HCT116 (cell line): ENCODE measurements at places on chromosomes 11 and 22. TPM values are rescaled to one million over a fixed set of nuclear protein-coding genes. Genes with fewer than 3 reads are reported as not detected.

Gene FADS2
- total RNA-seq: 17.1 TPM

Gene C11orf16
- total RNA-seq: not detected

Gene EXPH5
- total RNA-seq: 18.3 TPM

GRCh38 chr11:41267451-41267850 lies 192.0 kb downstream of the LRRC4C start:
- H3K4me3 ChIP-seq: no peak overlapping the region
- H3K27me3 ChIP-seq: no peaks in the 10 kb centered on the region
- no peak for DNase-seq
- no peaks in the 10 kb centered on the region for H3K36me3 ChIP-seq
- H3K4me1 ChIP-seq: no peaks in the 10 kb centered on the region
- H3K27ac ChIP-seq: no peak overlapping the region

DNA sequence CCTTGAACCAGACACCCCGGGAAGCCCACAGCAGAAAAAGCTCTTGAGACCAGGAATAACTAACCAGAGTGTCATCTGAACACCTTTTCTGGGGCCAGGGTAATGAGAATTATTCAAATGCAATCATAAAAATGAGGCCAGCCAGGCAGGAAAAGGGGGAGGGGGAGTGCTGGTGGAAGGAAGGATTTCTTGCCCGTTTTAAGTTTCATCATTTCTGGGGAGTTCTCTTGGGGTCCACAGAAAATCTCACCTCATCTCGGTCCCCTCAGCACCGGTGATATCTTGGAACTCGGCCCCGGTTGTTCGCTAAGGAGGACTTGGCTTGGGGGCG lies 495 bp upstream of the PKNOX2 start:
- no peak overlapping the region for H3K4me3 ChIP-seq
- H3K4me1 ChIP-seq: no peaks in the 10 kb centered on the region
- no peak for DNase-seq

GRCh38 chr11:46235777-46236688 lies 41.4 kb upstream of the CREB3L1 start:
- H3K36me3 ChIP-seq: no peaks in the 10 kb centered on the region
- H3K4me3 ChIP-seq: no peak overlapping the region
- peak overlapping the region; percentile 70; the same call in 1 of the 2 replicates for H3K27ac ChIP-seq
- H3K4me1 ChIP-seq: peaks cover 23% of the 10 kb centered on the region
- H3K27me3 ChIP-seq: no peaks in the 10 kb centered on the region

DNA sequence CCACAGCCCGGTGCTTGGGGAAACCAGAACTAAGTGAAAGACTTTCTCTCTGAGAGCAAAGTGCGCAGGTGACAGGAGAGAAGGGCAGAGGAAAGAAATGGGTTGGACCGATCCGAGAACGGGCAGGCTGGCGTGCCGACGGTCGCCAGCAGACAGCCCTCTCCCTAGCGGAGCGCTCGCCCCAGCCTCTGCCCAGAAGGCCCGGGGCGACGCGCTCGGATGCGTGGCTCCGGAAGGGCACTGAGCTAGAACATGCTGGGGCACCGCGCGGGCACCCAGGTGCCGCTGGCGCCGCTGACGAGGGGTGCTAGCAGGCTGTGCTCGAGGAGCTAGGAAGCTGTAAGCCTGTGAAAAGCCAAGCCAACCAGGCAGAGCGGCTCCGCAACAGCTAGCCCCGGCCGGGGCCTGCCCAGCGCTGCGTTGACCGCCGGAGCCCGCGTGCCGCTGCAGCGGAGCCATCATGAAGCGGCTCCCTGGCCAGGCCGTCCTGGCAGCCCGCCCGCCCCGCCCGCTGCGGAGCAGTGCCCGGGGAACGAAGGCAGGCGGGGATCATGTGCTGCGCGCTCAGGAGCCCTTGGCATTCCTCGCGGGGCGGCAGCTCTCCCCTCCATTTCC lies 22.1 kb upstream of the RRAS2 start:
- peaks cover 21% of the 10 kb centered on the region; the same call in 1 of the 2 replicates for H3K4me1 ChIP-seq
- H3K4me3 ChIP-seq: peak overlapping the region; percentile 51

GRCh38 chr11:61967924-61968757 lies 707 bp upstream of the FTH1 start:
- H3K4me1 ChIP-seq: peaks cover 79% of the 10 kb centered on the region
- no peaks in the 10 kb centered on the region for H3K27me3 ChIP-seq
- peak overlapping the region; percentile 73 for H3K4me3 ChIP-seq
- no peak for DNase-seq

GRCh38 chr11:116774661-116775060 lies 1.9 kb upstream of the BUD13 start:
- no peak for DNase-seq
- H3K36me3 ChIP-seq: peaks cover 10% of the 10 kb centered on the region; the same call in 1 of the 2 replicates
- 0 out of 2 replicates have a peak overlapping the region, but pooled peaks have one; percentile 16 for H3K27ac ChIP-seq
- no peak overlapping the region for H3K4me3 ChIP-seq
- H3K27me3 ChIP-seq: no peaks in the 10 kb centered on the region

GRCh38 chr11:79414041-79414440 lies 26.8 kb downstream of the TENM4 start:
- H3K27me3 ChIP-seq: no peaks in the 10 kb centered on the region
- peaks cover 3% of the 10 kb centered on the region; the same call in 1 of the 2 replicates for H3K4me1 ChIP-seq
- H3K36me3 ChIP-seq: no peaks in the 10 kb centered on the region
- H3K4me3 ChIP-seq: no peak overlapping the region
- no peak for DNase-seq

DNA sequence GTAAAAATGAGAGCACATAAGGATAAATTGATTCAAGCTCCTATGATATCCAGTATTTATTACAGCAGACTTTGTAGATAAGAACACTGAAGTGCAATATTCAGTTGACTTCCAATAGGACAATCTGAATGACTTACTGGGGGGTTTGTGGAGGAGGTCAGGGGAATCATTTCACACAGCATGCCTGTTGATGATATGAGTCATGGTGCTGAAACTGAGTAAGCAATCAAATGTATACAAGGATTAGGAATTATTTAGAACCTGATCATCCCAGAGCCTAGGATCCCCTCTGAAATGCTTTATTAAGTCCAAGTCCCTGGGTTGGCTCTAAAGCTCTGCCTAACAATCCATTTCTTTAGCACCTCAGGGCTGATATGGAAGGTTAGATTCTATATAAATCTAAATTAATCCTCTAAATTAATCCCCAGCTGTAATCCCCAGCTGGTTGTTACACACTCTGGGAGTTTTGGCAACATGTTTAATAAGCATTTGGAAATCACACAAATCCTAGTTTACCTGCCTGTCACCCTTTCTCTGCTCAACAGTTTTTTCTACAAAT lies 326.4 kb downstream of the GUCY1A2 start:
- no peak overlapping the region for H3K27ac ChIP-seq
- DNase-seq: no peak
- peaks cover 11% of the 10 kb centered on the region for H3K27me3 ChIP-seq
- no peaks in the 10 kb centered on the region for H3K36me3 ChIP-seq

GRCh38 chr11:12835286-12835685 lies 161.1 kb downstream of the TEAD1 start:
- H3K4me3 ChIP-seq: no peak overlapping the region
- H3K36me3 ChIP-seq: no peaks in the 10 kb centered on the region
- no peaks in the 10 kb centered on the region for H3K27me3 ChIP-seq
- no peak for DNase-seq
- H3K4me1 ChIP-seq: no peaks in the 10 kb centered on the region

DNA sequence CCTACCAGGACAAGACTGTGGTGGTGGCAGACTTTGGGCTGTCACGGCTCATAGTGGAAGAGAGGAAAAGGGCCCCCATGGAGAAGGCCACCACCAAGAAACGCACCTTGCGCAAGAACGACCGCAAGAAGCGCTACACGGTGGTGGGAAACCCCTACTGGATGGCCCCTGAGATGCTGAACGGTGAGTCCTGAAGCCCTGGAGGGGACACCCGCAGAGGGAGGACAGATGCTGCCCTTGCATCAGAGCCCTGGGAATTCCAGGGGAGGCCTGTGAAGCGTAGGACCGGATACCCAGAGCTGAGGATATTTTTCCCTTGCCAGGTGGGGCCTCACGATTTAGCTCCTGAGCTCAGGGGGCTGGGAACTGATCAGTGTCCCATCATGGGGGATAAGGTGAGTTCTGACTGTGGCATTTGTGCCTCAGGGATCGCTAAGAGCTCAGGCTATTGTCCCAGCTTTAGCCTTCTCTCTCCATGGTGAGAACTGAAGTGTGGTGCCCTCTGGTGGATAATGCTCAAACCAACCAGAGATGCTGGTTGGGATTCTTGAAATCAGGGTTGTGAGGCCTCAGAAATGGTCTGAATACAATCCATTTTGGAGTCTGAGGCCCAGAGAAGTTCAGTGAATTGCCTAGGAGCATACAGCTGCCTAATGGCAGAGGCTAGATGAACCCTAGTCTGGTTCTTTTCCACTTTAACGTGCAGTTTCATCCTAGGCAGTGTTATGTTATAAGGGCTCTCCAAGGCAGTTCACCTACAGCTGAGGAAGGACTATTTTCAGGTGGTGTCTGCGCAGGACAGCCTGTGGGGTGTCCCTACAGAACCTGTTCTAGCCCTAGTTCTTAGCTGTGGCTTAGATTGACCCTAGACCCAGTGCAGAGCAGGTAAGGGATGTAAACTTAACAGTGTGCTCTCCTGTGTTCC lies 19.5 kb downstream of the PIK3IP1 start:
- peak; percentile 32 for DNase-seq
- peaks cover 11% of the 10 kb centered on the region for H3K36me3 ChIP-seq
- 0 out of 2 replicates have a peak overlapping the region, but pooled peaks have one; percentile 22 for H3K27ac ChIP-seq
- H3K4me3 ChIP-seq: no peak overlapping the region
- no peaks in the 10 kb centered on the region for H3K27me3 ChIP-seq
- H3K4me1 ChIP-seq: no peaks in the 10 kb centered on the region

DNA sequence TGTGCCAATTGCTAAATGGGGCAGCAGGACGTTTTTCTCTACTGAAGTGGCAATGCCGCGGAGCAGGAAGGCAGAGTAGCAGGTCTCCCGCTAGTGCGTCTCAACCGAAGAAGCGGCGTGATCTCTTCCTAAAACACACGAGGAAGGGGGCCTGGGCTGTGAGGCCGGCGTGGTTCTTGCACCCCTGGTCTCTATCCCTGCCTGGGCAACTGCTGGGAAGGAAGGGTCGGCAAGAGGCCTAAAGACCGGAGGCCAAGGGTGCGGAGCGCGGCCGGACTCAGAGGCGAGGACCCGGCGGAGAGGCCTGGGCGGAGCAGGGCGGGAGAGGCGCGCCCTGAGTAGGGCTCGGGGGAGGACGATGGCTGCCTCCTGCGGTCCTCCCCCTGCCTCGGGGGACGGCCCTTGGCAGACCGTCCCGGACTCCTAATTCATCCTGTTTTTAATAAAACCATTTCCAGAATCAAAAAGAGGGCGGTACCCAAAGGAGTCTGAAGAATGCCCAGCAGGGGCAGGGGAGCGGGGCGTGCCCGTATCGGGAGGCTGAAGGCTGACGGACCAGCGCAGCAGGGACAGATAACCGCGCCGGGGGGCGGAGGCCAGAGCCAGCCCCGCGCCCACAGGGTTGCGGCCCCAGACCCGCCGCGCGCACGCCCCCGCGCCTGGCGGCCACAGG lies 572 bp upstream of the APLP2 start:
- H3K4me1 ChIP-seq: peaks cover 13% of the 10 kb centered on the region; the same call in 1 of the 2 replicates
- no peaks in the 10 kb centered on the region for H3K27me3 ChIP-seq
- peak; percentile 35 for DNase-seq
- no peaks in the 10 kb centered on the region for H3K36me3 ChIP-seq
- peak overlapping the region; percentile 60 for H3K27ac ChIP-seq
- peak overlapping the region; percentile 46 for H3K4me3 ChIP-seq

- no peak overlapping the region for H3K4me3 ChIP-seq
- no peak for DNase-seq
- H3K27ac ChIP-seq: no peak overlapping the region
- H3K27me3 ChIP-seq: no peaks in the 10 kb centered on the region; the same call in 1 of the 2 replicates
Observed at GRCh38 chr11:126756421-126756820, 244.1 kb downstream of the KIRREL3 start.

DNA sequence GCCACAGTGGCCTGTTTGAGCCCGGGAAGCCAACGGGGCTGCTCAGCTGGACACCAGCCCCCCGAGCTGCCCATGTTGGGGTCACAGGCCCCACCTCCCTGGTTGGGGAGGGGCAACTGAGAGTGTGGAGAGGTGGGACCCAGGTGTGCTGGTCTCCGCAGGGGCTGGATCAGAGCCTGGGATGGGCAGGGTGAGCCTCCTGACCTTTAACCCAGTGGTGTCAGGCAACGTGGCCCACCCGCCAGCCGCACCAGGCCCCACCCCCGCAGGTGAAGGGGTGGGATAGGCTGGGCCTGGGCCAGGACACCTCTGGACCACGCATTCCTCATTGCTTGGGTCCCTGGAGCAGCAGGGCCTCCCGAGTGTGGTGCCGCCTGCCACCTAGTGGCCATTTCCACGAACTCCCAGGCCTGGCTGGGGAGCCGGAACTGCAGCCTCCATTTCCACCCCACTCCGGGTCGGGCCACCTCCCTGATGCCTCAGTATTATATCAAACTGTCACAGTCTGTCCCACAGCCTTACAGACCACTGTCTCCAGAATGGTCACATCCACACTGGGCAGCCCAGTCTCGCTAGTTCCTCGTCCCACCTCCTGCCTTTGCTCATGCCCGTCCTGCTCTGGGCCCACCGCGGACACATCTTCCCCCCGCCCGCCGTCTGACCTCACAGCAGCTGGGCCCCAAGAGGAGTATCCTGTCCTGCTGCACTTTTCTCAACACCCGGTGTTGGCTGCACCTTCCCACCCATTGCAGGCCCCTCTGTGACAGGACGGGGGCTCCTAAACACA lies 13.3 kb upstream of the PPP6R3 start:
- no peaks in the 10 kb centered on the region for H3K27me3 ChIP-seq
- H3K27ac ChIP-seq: no peak overlapping the region
- peak; percentile 35 for DNase-seq
- H3K4me1 ChIP-seq: no peaks in the 10 kb centered on the region
- H3K36me3 ChIP-seq: peaks cover 5% of the 10 kb centered on the region

DNA sequence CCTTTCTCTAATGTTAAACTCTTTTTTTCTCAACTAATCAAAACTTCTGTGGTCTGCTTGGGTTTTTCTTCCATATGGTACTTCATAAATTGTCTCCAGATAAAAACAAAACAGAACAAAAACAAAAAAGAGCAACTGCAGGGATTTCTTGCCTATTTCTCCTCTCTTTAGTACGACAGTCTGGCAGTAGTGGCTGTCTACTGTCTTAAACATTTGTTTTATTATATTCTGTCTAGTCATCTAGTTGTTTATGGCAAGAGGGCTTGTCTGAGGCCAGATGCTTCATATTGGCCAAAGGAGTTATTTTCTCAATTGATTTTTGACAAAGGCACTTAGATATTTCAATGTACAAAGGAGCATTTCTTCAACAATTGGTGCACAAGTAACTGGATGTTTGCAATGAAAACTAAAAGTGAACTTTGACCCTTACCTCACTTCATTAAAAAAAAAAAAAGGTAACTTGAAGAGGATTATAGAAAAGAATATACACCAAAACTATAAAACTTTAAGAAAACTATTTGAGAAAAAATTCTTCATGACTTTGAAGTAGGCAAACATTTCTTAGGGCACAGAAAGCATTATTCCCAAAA lies 404.2 kb downstream of the LUZP2 start:
- no peak overlapping the region for H3K27ac ChIP-seq
- no peaks in the 10 kb centered on the region for H3K36me3 ChIP-seq
- H3K27me3 ChIP-seq: no peaks in the 10 kb centered on the region
- no peak for DNase-seq
- no peaks in the 10 kb centered on the region for H3K4me1 ChIP-seq
